Fibroblast of lung (primary cell): ENCODE measurements at places on chromosomes 12 and 14.

- no peak for DNase-seq
Observed at GRCh38 chr14:61065656-61066055, 84.6 kb downstream of the SLC38A6 start.

DNA sequence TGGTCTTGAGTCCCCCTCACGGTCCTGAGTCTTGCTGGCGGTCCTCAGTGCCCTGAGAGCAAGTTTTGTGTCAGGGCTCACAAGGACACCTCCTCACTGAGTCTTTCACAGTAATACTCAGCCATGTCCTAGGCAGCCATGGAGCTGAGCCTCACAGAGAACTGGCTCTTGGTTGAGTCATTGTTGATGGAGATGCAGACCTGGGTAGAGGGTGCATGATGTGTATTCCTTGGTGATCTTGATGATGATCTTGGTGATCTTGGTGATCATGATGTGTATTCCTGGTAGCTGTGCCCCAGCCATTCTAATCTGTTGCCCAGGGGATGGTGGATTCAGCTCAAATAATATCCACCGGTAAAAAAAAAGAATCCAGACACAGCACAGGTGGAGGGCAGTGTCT is 495.4 kb downstream of the TMEM121 start:
- DNase-seq, result no peak

GRCh38 chr14:42778984-42779383 is 1172.3 kb downstream of the LRFN5 start:
- peak; percentile 84 for DNase-seq

- no peak for DNase-seq
Observed at GRCh38 chr12:54786081-54786480, 68.2 kb upstream of the MUCL1 start.
